ENCODE measurements at places on chromosomes 13 and 19. TPM values are rescaled to one million over a fixed set of nuclear protein-coding genes. Genes with fewer than 3 reads are reported as not detected.

The ZNF324B gene
- 8.1 TPM for total RNA-seq

GRCh38 chr13:89204435-89204834 is 1533.3 kb downstream of the SLITRK5 start:
- DNase-seq, result no peak

DNA sequence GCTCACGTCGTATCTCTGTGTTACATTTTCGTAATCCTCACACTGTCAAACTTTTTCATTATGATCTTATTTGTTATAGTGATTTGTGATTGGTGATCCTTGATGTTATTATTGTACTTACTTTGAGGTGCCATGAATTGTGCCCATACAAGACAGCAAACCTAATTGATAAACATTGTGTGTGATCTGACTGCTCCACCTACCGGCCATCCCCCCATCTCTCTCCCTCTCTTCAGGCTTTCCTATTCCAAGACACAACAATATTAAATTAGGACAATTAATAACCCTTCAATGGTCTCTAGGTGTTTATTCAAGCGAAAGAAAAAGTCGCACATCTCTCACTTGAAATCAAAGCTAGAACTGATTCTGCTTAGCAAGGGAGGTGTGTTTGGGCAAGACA is 349.3 kb downstream of the RBM26 start:
- no peak for DNase-seq

DNA sequence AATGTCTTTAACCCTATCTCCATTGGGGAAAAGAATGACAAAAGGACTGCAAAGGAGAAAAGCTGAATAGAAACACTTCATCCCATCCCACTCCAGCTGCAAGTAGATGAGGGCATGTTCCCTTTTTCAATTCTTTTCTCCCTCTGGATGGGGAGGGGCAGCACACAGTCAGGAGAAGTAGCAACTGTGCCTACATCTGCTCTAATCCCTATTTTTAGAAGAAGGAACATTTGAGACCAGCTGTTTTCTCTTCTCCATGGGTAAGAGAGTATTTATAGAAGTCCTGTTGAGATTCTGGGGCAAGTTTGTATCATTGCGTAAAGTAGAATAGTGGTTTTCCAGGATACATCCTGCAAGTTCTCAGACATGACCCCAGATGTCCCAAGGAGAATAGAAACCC is 9.3 kb upstream of the GTF3A start:
- DNase-seq, result no peak

The PLIN5 gene
- total RNA-seq, result 30.3 TPM

GRCh38 chr13:32881777-32882145 is 134.5 kb upstream of the KL start:
- DNase-seq, result no peak

The SHD gene
- total RNA-seq, result not detected

The KANK3 gene
- 12.8 TPM for total RNA-seq

DNA sequence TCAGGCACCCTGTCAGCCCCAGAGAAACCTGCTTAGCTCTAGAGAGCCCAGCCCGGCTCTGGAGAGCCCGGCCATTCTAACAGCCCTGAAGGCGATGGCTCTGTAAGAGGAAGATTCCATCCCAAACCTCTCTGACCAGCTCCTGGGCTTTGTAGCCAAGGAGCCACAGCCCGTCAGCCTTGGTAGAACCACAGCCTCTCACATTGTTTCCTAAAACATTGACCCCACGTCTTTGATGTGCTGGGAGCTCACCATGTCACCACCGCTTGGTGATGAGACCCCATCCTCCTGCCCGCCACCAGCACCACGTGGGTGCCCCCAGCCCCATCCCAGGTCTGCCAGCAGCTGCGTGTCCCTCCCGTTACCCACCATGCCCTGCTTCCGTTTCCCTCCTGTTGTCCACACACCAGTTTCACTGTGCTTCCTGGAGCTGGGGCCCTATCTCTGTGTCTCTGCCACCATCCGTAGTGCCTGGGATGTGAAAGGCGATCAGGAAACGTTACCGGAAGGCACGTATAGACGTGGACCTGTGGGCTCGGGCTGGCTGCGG is 94.2 kb upstream of the MCF2L start:
- no peak for DNase-seq

- no peak for DNase-seq
These were observed 4.0 kb upstream of the UBE2M start for GRCh38 chr19:58562122-58563033.

GRCh38 chr19:6260912-6261650 is 18.7 kb downstream of the MLLT1 start:
- no peak for DNase-seq

The ZNF701 gene
- total RNA-seq, result 29.7 TPM

GRCh38 chr13:30004204-30004603 is 153.8 kb upstream of the UBL3 start:
- no peak for DNase-seq

- peak; percentile 92 for DNase-seq
These were observed at the start of gene ZDHHC20 for GRCh38 chr13:21458813-21459701. Gene ZDHHC20, minus strand, starts transcription at chr13:21459303. Its CDS starts 132 bp downstream, at chr13:21459171.

DNA sequence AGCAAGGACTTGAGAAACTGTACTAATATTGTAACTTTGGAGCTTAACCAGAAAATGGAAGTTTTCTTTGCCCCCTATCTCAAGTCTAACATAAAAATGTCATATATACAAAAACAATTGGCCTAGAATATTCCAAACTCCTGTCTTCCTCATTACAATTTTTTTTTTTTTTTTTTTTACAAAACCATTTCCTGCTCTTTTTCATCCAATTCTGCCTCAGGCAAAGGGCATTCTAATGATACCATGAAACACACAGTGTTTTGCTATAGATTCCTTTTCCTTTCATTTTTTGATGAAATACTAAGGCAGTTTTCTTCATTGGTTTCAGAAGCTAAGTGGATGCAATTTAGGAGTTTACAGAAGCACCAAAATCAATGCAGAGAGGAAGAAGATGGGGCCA is 119.7 kb downstream of the LHFPL6 start:
- DNase-seq, result no peak

- DNase-seq, result no peak
These were observed 22.9 kb downstream of the CYP4F2 start for GRCh38 chr19:15874821-15875474.

The FGF21 gene
- not detected for total RNA-seq

DNA sequence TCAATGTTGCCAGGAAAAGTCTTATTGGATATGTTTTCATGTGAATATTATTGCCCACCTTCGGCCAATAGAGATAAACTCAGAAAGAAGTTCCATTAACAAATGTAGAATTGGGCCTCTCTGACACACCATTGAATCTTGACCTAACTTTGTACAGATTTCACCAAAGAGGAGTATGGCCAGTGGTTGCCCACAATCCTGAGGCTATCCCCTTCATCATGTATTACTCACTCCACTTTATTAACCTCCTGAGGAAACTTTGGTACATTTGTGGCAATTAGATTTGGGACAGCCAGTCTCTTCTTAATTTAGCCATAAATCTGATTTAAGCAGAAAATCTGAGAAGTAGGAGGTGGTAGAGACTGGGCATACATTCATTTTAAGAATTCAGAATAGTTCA is 53.3 kb upstream of the POSTN start:
- no peak for DNase-seq

The FFAR1 gene
- not detected for total RNA-seq

- peak; percentile 76 for DNase-seq
These were observed 3.5 kb downstream of the LYPD5 start for GRCh38 chr19:43798546-43799409.

The ZFP14 gene
- 11.9 TPM for total RNA-seq

DNA sequence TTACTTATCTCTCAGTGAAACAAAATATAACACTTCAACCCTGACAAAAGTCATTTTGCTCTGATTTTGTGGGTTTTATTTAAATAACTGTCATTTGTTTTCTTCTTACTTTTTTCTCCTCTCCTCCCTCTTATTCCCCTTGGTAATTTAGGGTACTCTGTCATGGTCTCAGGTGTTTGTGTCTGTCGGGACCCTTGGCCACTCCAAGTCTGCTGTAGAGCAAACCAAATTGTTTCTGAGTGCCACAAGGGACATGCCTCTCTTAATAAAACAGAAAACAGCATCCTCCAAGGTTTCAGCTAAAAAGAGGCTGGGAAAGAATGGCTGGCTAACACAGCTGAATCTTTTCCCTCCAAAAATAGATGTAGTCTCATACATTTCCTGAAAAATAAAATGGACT is 573.1 kb upstream of the KLF12 start:
- no peak for DNase-seq

DNA sequence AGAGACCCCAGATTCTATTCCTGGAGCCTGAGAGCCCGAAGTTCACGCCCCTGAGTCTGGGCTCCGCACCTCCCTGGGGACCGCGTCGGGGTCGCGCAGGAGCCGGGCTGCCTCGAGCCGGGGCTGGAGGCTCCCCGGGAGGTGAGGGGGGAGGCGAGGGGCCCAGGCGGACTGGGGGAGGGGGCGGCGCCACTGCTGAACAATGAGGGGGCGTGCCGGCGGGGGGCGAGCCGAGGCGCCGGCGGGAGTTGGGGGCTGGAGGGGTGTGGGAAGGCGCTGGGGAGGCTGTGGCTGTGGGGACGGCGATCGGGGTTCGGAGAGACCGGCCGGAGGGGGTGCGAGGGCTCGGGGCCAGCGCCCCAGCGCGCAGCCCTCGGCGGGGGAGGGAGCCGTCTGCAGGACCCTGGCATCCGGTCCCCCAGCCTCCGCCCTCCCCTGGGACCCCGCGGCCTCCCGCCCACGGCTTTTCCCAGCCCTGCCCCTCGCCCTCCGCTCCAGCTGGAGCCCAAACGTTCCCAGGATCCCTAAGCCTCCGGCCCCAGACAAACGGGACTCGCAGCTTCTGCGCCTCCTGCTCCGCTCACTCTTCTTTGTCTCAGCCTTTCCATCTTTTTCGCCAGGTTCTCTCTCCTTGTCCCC is 922 bp downstream of the PLEKHG2 start:
- DNase-seq, result peak; percentile 75

GRCh38 chr19:17311455-17312188 is 2.3 kb downstream of the DDA1 start:
- no peak for DNase-seq

DNA sequence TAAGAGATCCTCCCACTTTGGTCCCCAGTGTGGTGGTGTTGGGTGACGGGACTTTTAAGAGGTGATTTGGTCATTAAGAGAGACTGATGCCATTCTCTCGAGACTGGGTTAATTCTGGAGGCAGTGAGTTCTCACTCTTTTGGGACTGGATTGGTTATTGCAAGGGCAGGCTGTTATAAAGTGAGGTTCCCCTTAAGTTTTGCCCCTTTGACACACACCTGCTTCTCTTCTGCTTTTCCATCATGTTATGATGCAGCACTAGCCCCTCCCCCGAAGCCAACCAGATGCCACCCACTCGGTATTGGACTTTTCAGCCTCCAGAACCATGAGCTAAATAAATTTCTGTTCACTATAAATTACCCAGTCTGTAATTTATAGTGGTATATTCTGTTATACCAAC is 16.3 kb upstream of the GRAMD1A start:
- DNase-seq, result no peak

The CCDC70 gene
- total RNA-seq, result not detected

The UBE2L5 gene
- total RNA-seq, result not detected

GRCh38 chr13:103325672-103326071 is 259.5 kb upstream of the SLC10A2 start:
- DNase-seq, result no peak

The CCDC194 gene
- total RNA-seq, result 0.86 TPM

The CEACAM19 gene
- 4.5 TPM for total RNA-seq

DNA sequence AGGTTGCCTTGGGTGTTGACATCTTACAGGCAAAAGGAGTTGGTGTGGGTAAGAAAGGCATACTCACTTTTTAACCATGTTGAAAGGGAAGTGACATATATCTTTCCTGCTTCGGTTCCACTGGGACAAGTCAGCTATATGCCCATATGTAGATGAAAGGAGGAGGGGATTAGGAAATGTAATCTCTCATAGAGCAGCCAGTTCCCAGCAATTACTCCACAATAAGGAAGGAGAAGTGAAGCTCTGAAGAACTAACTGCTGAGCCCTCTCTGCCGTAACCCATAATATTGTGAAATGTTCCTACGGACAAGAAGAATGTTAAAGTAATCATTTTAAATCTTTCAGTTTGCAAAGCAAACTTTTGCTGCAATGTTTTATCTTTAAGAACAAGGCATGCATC is 82.2 kb downstream of the EDNRB start:
- no peak for DNase-seq

GRCh38 chr13:99911965-99912566 is 59.5 kb downstream of the ZIC5 start:
- no peak for DNase-seq

DNA sequence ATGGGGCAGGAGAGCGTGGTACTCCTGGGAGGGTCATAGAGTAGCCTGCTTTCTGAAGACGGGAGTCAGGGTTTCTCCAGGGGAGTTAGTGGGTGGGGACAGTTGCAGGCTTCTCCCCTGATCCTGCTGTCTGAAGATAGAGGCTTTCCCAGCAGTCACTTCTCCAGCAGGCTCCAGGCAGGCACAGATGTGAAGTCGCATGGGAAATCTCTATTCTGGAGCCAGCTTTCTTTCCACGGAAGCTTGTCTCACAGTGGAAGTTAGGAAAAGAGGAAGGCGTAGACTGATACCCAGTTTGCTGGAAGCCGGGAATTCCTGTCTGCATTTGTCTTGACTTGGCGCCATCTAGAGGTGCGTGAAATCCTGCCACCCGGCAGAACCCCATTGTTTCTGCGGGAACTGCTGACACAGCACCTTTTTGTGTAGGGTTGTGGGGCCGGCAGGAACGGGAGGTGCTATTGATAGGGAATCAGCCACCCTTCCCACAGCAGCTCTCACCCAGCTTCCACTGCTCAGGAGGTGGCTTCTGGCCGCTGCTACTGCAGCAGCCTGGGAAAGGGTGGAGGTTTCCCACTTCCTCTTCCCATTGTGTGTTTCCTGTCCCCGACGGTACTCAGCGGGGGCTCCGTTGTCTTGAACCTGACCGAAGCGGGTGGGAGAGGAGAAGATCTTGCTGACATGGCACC is 28.5 kb upstream of the NPAS1 start:
- peak; percentile 83 for DNase-seq

GRCh38 chr13:40187841-40188591 is 478.4 kb downstream of the FOXO1 start:
- no peak for DNase-seq

The SLITRK5 gene
- 0.49 TPM for total RNA-seq

The COL4A2 gene
- total RNA-seq, result 227 TPM

GRCh38 chr19:1663852-1664251 is 11.4 kb upstream of the TCF3 start:
- DNase-seq, result no peak

GRCh38 chr19:12779162-12779993 is 4.0 kb upstream of the HOOK2 start:
- DNase-seq, result peak; percentile 73

GRCh38 chr19:38849147-38849859 is 483 bp downstream of the HNRNPL start:
- DNase-seq, result peak; percentile 98

- DNase-seq, result peak; percentile 75
These were observed 12.4 kb downstream of the SNRNP70 start for GRCh38 chr19:49097453-49098288.

GRCh38 chr13:40624986-40625385 is 41.5 kb downstream of the FOXO1 start:
- DNase-seq, result no peak

All from ureter (tissue), 1 donor.